ENCODE measurements at places on chromosomes 16 and 17.

GRCh38 chr17:47966079-47966519, 4.8 kb upstream of the CDK5RAP3 start:
- no peak for DNase-seq

- no peak for DNase-seq
These were observed 5.9 kb upstream of the XYLT1 start for GRCh38 chr16:17476414-17477259.

DNA sequence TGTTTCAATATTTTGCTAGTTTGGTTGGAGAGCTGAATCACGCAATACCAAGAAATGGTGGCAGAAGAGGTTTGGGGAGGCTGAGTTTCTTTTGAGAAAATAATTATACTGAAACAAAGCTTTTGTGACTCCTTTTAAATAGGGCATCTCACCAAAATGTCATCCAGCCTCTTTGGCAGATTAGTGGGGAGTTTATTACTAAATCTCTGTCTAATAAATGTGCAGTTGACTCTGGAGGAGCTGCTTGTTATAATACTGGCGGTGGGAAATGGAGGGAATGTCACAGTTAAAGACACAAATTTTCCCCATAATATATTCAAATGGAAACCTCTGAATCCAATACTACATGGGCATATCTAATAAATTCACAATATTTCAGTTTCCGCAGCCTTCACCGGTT, 44.7 kb downstream of the SNX11 start:
- DNase-seq = no peak

GRCh38 chr17:9472094-9472493, 103.5 kb downstream of the STX8 start:
- no peak for DNase-seq

DNA sequence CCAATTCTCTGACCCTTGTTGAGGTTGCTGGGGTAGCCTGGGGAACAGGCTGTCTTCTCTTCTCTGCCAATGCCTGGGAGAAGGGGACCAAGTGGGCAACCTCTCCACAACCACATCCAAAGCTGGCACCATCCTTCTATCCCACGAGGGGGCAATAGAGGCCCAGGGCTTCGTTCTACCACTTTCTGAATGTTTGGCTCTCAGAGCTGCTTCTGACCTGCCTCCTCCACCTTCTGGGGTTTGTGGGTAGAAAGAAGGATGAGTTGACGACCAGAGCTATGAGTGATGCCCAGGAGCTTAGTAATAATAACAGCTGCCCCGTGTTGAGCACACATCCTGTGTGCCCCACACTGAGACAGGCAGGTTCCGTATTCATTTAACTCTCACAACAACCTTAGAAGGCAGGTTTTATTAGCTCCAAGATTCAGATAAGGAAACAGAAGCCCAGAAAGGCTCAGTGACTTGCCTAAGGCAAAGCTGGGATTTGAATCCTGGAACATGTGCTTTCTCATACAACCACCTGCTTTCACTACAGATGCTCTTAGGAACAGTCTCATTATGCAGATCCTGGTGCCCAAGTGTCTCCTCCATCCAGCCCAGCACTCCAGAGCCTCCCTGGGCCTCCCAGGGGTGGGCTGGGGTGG, 11.1 kb downstream of the TSPOAP1 start:
- no peak for DNase-seq

GRCh38 chr17:48728232-48729231, at the start of gene HOXB13:
HOXB13 (minus strand) TSS chr17:48728750; CDS start chr17:48728593, 157 bp downstream.
- DNase-seq = peak; percentile 29

GRCh38 chr17:64269687-64270649, 6.9 kb upstream of the TEX2 start:
- no peak for DNase-seq

GRCh38 chr17:56754523-56755208, 79.1 kb downstream of the C17orf67 start:
- no peak for DNase-seq

DNA sequence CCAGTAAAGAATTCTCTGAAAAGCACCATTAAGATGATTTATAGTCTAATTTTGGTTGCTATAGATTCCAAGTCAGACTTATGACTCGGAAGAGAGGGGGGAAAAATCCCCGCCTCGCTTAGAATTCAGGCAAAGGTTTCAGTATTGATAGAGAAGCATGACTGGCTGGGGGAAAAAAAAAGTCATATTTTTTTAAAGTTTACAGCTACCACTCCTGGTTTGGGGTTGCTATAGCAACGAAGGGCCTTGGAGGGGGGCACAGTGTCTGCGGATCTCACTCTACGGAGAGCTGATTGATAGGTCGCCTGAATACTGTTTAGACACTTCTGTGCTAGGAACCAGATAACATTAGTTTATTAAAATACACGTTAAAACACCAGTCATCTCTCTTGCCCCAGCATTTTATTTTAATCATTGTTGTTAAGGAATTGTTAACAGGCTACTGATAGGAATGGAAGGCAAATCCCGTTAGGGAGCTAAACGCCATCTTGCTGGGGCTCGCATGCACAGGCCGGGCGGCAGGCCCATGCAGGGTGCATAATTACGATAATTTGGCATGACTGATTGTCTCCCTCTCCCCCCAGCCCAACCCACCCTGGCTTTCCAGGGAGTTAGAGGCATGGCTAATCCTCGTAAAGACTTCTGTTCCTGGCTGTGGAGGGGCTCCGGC, 380.0 kb upstream of the XYLT1 start:
- DNase-seq = no peak

- DNase-seq = no peak
These were observed 3.5 kb upstream of the RPL13 start for GRCh38 chr16:89556750-89557689.

- DNase-seq = no peak
These were observed 486.5 kb downstream of the CDH13 start for GRCh38 chr16:83113317-83113716.

DNA sequence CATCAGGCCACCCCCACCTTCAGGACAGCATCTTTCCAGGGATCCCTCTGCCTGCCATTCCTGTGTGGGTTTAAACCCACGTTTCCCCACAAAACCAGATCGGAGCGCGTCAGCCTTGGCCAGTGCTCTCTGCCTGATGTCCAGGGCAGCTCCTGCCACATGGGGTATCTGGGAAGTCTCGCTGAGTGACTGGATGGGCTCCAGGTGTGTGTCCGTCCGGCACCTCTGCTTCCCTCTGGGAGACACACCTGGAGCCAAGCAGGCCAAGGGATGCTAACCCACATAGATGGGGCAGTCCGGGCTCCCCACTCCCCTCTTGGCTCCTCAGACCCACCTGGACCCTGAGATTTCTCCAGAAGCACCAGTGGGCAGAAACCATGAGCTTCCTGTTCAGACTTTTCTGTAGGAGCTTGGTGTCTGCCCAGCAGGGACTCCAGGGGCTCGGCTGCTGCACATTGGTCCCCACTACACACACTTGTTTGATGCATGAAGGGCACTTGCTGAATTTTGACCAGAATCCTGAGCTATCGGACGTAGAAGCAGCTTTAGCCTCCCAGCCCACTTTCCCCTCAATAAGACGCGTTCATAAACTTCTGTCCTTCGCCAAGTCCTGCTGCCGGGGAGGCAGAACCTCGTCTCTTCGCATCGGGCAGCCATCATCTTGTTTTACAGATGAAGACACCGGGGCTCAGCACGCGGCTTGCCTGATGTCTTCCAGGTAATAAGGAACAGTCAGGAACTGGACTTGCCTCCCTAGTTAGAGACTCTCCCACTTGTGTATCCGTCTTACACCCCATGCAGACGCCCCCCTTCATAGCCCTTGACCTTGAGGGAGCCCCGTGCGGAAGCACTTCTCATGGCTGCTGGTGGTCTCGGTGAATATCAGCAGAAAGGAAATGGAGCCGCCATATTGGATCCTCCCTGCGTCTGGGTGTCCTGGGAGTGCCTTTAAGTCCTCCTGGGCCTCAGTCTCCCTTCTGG, 91.6 kb upstream of the ZNF469 start:
- DNase-seq = no peak

DNA sequence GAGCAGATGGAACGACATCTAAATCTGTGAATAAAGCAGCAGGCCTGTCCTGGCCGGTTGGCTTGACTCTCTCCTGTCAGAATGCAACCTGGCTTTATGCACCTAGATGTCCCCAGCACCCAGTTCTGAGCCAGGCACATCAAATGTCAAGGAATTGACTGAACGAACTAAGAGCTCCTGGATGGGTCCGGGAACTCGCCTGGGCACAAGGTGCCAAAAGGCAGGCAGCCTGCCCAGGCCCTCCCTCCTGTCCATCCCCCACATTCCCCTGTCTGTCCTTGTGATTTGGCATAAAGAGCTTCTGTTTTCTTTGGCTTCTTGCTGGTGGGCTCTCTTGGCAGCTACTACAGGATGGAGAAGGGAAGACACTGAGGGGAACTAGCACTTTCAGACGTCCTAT, 4.1 kb upstream of the RSAD1 start:
- no peak for DNase-seq

DNA sequence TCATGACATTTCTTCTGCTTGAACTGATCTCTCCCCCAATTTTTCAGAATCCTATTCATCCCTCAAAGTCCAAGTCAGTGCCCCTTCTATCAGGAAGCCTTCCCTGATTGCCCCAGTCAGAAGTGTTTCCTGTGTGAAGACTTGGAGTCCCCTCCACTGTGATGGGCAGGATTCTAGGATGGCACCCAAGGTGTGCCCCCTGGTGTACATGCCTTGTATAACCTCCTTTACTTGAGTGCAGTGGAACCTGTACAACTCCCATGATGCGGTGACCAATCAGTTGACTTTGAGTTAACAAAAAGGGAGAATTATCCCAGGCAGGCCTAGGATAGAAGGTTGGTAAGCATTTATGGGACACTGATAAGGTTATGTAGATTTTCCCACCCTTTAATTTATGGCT, 23.4 kb downstream of the MYH13 start:
- no peak for DNase-seq

Measured in NCI-H1417 treated with DMSO at 0.1 percent for 48 hours (cell line).